Effector memory CD8-positive, alpha-beta T cell (primary cell): ENCODE measurements at places on chromosomes 5 and 9.
A peak's percentile ranks its signal among the peaks of the same experiment; 100 is the strongest.

DNA sequence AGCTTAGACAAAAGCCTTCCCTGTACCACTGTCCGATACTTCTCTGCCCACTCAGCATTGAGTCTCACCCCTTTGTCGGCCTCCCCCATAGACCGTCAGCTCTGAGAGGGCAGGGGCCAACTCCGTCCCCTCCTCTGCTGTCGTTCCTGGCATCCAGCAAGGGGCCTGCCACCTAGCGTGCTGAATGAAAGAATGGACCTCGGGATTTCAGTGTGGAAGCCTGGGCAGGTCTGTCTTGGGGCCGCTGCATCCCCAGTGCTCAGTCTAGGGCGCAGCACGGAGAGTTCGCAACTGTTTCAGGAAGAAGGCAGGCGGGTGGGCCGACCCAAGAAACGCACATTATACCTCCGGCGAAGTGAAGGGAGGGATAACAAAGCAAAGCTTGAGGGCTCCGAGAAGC is 1.5 kb upstream of the TOR1B start:
- H3K27ac ChIP-seq: no peak overlapping the region
- peaks cover 17% of the 10 kb centered on the region for H3K4me1 ChIP-seq
- no peaks in the 10 kb centered on the region for H3K27me3 ChIP-seq
- H3K36me3 ChIP-seq: peaks cover 30% of the 10 kb centered on the region
- DNase-seq: no peak

DNA sequence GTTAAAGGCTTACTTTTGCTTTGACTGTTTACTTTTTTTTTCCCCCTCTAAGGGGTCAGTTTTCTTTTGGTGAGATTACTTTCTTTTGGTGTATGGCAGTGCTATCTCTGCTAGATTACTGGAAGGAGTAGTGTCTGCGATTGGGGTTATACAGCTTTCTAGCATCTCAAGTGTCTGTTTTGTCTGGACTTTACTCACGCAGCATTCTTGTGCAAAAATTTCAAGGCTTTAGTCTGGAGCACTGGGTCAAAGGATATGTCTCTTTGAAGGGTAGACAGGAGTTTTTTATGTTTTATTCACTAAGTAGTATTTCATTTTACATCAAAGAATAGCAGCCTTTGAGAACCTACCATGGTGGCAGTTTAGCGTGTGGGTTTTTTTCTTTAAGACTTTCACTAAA is 52.6 kb downstream of the NDUFS4 start:
- peaks cover 7% of the 10 kb centered on the region for H3K36me3 ChIP-seq
- peaks cover 8% of the 10 kb centered on the region for H3K4me1 ChIP-seq
- H3K27ac ChIP-seq: no peak overlapping the region
- DNase-seq: no peak

GRCh38 chr5:192691-192969 is 1.3 kb downstream of the LRRC14B start:
- H3K4me3 ChIP-seq: no peak overlapping the region
- H3K27me3 ChIP-seq: peaks cover 16% of the 10 kb centered on the region
- H3K36me3 ChIP-seq: peaks cover 3% of the 10 kb centered on the region
- DNase-seq: no peak
- no peak overlapping the region for H3K27ac ChIP-seq

DNA sequence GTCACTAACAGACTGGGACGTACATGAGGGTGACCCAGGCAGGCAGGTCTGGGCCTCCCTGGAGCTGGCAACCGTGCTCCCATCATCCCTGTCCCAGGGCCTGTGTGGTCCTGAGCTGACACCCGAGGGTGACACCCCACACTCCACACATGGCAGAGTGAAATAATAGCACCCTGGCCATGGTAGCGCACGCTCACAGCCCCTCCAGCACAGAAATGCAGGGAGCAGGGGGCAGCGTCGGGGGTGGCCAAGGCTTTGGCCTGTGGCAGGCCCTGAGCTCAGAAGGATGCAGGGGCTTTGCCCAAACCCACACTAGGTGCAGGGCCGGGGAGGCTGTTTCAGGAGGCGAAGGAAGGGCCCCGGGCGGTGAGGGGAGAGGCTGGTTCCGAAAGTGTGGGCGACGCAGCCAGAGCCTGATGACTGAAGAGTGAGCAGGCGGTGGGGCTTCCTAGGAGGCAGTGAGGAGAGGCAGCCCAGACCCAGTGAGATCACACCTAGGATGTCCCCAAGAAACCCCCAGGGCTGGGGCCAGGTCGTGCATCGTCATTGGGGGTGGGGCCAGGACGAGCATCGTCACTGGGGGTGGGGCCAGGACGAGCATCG is 12.9 kb downstream of the OR2V2 start:
- H3K27ac ChIP-seq: peak overlapping the region; percentile 96
- peaks cover 18% of the 10 kb centered on the region for H3K4me1 ChIP-seq
- DNase-seq: peak; percentile 77
- H3K27me3 ChIP-seq: peaks cover 10% of the 10 kb centered on the region
- peaks cover 24% of the 10 kb centered on the region for H3K36me3 ChIP-seq

- no peaks in the 10 kb centered on the region for H3K4me1 ChIP-seq
- H3K27me3 ChIP-seq: no peaks in the 10 kb centered on the region
- DNase-seq: no peak
- H3K4me3 ChIP-seq: no peak overlapping the region
These were observed 337.5 kb downstream of the ZNF608 start for GRCh38 chr5:124408738-124409453.

GRCh38 chr5:66519626-66520025 is 76.6 kb upstream of the MAST4 start:
- no peaks in the 10 kb centered on the region for H3K36me3 ChIP-seq
- no peaks in the 10 kb centered on the region for H3K27me3 ChIP-seq
- H3K4me1 ChIP-seq: no peaks in the 10 kb centered on the region

DNA sequence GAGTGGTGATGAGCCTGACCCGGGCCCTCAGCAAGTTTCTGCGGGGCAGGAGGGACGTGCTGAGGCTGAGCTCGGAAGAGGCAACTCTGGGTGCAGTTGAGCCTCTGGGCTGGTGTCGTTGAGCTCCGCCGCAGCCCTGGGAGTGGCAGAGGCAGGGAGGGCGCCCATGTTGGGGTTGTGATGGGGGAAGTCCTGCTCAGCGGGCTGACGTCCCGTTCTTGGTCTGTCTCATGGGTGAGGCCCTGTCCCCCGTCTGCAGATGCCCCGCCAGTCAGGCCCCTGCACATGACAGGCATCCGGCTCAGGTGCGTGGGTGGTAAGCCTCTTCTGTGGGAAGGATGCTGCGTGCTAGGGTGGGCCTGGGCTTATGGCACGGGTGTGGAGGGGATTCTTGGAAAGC is 64.3 kb downstream of the RXRA start:
- peaks cover 49% of the 10 kb centered on the region for H3K4me1 ChIP-seq
- H3K4me3 ChIP-seq: peak overlapping the region; percentile 87
- no peaks in the 10 kb centered on the region for H3K27me3 ChIP-seq
- H3K27ac ChIP-seq: peak overlapping the region; percentile 97
- peaks cover 51% of the 10 kb centered on the region for H3K36me3 ChIP-seq

DNA sequence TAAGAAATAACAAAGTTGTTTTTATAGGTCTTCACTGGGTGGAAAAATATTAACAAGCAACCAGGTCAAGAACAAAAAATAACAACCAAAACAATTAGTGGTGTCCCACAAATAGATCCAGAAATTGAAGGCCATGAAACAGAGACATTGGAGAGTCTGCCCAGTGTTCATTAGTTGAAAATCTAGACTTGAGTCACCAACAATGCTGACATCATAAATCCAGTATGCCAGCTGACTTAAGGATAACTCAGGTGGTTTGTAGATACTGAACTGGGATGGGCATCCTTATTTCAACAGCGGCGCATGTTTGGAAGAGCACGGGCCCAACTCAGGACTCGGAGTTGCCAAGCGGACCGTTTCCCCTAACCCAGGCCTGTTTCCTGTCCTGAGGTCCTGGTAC is 80.7 kb upstream of the TNFAIP8 start:
- H3K36me3 ChIP-seq: peaks cover 24% of the 10 kb centered on the region
- H3K27me3 ChIP-seq: no peaks in the 10 kb centered on the region
- peak overlapping the region; percentile 100 for H3K27ac ChIP-seq

DNA sequence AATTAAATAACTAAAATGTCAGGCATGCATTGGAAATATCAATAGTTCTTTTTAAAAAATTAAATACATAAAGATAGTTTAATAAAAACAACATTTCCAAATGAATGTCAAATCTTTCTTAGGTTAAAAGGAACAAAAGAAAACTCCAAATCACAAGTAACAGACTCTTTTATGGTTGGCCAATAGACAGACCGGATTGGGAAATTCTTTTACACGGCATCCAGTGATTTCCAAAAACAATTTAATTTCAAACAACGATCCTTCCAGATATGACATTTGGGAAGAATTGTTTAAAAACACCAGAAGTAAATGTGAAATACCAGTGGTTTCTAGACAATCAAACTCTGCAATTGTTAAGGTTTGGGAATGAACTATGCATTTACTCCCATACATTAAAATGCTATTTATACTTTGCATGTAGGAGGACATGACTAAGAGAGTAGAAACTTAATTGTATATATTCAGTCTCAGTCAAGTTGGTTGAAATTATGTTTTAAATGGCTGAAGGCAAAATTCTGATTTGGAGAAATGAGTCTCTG is 32.8 kb downstream of the ZNF474 start:
- H3K27ac ChIP-seq: no peak overlapping the region
- H3K36me3 ChIP-seq: no peaks in the 10 kb centered on the region
- DNase-seq: no peak
- H3K4me3 ChIP-seq: no peak overlapping the region
- H3K27me3 ChIP-seq: no peaks in the 10 kb centered on the region

DNA sequence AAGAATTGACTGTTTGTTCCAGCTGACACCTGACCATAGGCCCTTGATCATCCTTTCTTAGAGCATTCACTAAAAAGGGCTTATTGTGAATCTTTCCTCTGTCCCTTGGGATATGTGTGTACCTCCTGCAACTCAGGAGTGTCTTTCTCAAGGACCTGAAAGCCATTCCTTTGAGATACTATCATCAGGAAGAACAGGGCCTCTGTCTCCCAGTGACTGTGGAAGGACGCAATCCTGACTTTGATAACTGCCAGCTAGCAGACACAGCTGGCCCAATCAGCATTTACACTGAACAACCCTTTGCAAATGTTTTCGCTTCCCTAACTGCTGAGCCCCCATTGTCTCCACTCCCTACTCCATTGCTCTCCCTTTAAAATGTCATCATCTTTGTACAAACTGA is 144.4 kb downstream of the RMI1 start:
- no peak overlapping the region for H3K4me3 ChIP-seq
- H3K27ac ChIP-seq: no peak overlapping the region
- peaks cover 43% of the 10 kb centered on the region for H3K27me3 ChIP-seq
- H3K4me1 ChIP-seq: no peaks in the 10 kb centered on the region

GRCh38 chr9:136709454-136710109 is 2.8 kb upstream of the DIPK1B start:
- peaks cover 33% of the 10 kb centered on the region for H3K27me3 ChIP-seq
- H3K4me1 ChIP-seq: peaks cover 5% of the 10 kb centered on the region
- H3K4me3 ChIP-seq: no peak overlapping the region
- no peak overlapping the region for H3K27ac ChIP-seq

DNA sequence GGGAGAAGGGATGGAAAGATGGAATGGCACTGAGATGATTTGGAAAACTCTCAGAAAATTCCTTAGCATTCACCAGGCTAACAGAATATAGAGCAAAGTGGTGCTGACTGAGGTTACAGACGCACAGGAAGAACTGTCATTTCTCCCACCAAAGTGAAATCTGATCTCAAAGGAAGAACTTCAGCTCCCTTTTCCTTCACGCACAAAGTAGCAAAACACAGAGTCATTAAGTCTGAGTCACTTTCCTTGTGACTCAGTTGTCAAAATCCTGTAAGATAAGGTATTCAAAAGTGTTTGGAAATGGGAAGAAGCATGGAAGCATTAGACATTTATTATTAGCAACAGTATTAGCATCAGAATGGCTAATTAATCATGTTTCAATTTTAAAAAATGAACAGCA is 11.7 kb downstream of the MPDZ start:
- no peak for DNase-seq
- H3K4me3 ChIP-seq: no peak overlapping the region
- H3K27ac ChIP-seq: no peak overlapping the region
- no peaks in the 10 kb centered on the region for H3K27me3 ChIP-seq

- no peak overlapping the region for H3K4me3 ChIP-seq
- no peaks in the 10 kb centered on the region for H3K27me3 ChIP-seq
- H3K4me1 ChIP-seq: no peaks in the 10 kb centered on the region
These were observed 591.5 kb upstream of the KLF4 start for GRCh38 chr9:108081112-108081511.

DNA sequence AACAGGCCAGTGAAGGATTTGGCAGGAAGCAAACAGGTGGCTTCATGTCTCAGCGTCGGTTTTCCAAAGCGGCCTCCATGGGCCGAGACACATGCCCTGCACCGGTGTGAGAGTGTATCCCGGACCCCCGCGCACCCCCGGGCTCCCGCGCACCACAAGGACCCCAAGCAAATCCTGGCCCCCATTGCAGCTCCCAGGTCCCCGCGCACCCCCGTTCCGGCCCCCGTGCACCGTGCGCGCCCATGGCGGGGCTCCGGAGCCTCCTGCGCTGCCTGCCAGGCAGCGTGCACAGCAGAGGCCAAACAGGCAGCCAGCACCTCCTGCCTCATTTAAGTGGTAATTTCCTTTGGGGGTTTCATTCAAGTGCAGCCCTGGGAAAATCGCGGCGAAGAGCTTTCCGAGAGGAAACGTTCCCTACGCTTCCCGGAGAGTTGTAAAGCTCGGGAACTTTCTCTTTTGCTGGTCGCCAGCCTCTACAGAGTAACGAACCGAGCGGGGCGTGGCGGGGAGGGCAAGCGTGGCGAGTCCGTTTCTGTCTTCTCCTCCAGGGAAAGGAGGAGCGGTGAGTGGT is 145.5 kb upstream of the SLC24A2 start:
- H3K36me3 ChIP-seq: no peaks in the 10 kb centered on the region
- H3K27me3 ChIP-seq: peaks cover 17% of the 10 kb centered on the region
- H3K4me1 ChIP-seq: peaks cover 5% of the 10 kb centered on the region
- DNase-seq: no peak
- H3K4me3 ChIP-seq: peak overlapping the region; percentile 40

- H3K36me3 ChIP-seq: no peaks in the 10 kb centered on the region
- no peaks in the 10 kb centered on the region for H3K4me1 ChIP-seq
- H3K4me3 ChIP-seq: no peak overlapping the region
- H3K27me3 ChIP-seq: no peaks in the 10 kb centered on the region
- DNase-seq: no peak
These were observed 222.9 kb upstream of the EFNA5 start for GRCh38 chr5:107893642-107894041.

DNA sequence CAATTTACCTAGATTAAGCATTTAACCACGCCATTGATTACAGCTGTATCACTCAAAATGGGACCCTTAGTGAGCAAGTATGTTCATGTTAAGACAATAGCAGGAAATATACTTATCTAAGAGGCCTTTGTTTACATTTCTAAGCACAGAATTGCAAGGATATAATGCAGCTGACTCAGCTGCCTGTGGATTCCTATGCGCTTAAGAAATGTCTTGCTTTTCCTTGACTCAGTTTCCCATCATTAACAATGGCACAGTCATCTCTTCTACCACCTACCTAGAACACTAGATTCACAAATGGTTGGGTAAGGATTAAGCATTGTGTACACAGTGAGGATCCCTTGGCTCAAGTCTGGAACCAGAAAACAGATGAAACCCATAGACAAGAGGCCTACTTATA is 163.8 kb downstream of the TSSK1B start:
- H3K4me1 ChIP-seq: peaks cover 21% of the 10 kb centered on the region
- no peak overlapping the region for H3K27ac ChIP-seq
- peaks cover 2% of the 10 kb centered on the region for H3K27me3 ChIP-seq
- no peak overlapping the region for H3K4me3 ChIP-seq
- H3K36me3 ChIP-seq: no peaks in the 10 kb centered on the region

- no peaks in the 10 kb centered on the region for H3K4me1 ChIP-seq
- no peak overlapping the region for H3K27ac ChIP-seq
These were observed 411.2 kb upstream of the SLC30A5 start for GRCh38 chr5:68682400-68683160.

- DNase-seq: no peak
These were observed 205.0 kb upstream of the ZNF462 start for GRCh38 chr9:106657926-106658325.

- no peaks in the 10 kb centered on the region for H3K4me1 ChIP-seq
- no peak for DNase-seq
- H3K4me3 ChIP-seq: no peak overlapping the region
These were observed 33.8 kb downstream of the PDCD1LG2 start for GRCh38 chr9:5543875-5544702.
